Kidney epithelial cell (primary cell): ENCODE measurements at places on chromosomes 12 and 14. TPM values are rescaled to one million over a fixed set of nuclear protein-coding genes. Genes with fewer than 3 reads are reported as not detected.

Gene OR5AU1
- total RNA-seq, result not detected in 2 replicates

Gene DICER1
- total RNA-seq, result 43.6 and 47.3 TPM in 2 replicates

Gene CIROP
- total RNA-seq, result not detected in 2 replicates

Gene TPPP2
- total RNA-seq, result not detected in 2 replicates

Gene DACT1
- total RNA-seq, result 12.2 and 17.0 TPM in 2 replicates

GRCh38 chr14:73753124-73753886 lies 39.1 kb upstream of the PNMA1 start:
- no peak for DNase-seq

DNA sequence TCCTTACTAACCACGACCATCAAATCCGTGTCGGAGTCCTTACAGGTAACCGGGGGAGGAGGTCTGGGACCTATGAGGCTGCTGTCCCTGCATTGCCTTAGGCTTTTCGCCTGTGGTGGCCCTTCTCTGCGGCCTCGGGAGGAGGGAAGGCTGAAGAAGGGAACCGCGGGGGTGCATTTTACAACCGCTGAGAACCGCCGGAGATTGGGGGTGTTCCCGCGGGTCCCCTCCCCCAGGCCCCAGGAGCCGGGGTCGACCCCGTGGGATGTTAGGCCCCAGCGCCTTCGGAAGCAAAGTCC lies 549 bp downstream of the GPHN start:
- DNase-seq, result no peak

- DNase-seq, result peak; percentile 49
These were observed at the start of gene ABCD2 for GRCh38 chr12:39619660-39620433. ABCD2 (minus strand) TSS chr12:39619803; CDS start chr12:39619615, 188 bp downstream.

DNA sequence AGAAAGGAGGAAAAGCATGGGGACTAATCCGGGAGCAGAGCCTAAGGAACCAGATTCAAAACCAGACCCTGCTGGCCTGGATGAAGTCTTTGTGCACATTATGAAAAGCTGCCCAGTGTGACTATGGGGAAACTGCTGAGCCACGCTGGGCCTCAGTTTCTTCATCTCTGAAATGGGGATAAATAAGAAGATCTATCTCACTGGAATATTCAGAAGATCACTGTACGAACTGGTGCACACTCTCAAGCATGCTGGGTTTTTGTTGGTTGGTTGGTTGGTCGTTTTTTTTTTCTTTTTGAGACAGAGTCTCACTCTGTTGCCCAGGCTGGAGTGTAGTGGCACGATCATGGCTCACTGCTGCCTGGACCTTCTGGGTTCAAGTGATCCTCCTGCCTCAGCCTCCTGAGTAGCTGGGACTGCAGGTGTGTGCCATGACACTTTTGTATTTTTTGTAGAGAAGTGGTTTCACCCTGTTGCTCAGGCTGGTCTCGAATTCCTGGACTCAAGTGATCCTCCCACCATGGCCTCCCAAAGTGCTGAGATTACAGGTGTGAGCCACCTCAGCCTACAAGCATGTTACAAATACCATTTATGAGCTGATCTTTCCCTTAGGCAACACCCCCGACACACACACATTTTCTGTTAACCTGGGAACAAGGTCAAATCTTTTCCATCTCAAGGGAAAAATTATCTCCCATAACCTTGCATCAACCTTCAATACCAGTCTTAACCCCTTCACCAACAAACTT lies 33.4 kb upstream of the CORO1C start:
- DNase-seq, result no peak

DNA sequence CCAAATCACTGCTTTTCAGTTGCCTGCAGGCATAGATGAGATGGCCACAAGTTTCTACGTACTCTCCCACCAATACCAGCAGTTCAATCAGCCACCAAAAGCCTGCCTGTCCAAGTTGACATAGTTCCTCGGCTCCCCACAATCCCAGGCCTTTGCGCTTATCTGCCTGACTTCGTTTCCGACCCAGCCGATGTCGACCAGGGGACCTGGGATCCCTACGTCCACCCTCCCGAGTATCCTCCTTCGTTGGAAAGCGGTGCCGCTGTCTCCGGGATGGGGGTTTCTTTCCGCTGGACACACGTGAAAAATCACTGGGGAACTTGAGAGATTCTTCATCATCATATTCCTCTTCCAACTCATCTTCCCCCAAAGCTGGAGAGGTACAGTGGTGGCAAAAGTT lies 1.6 kb downstream of the DNAJC14 start:
- DNase-seq, result no peak

DNA sequence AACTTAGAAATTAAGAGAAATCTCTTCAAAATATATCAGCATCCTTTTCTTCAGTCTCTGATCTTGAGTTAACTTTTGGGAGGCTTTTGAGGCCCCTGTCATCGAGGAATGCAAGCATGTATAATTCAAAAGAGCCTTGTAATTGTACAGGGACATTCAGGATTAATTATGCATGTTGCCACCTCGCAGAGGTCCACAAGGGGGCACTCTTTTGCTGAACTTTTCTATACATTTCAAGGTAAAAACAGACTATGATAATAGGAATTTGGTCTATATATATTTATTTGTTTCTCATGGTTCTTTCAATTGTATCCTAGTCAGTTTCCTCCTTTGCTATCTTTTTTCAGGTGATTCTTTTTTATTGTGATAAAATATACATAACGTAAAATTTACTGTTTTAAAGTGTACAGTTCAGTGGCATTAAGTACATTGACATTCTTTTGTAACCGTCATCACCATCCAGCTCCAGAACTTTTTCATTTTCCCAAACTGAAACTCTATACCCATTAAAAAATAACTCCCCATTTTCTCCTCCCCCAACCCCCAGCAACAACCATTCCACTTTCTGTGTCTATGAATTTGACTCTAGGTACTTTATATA lies 47.0 kb upstream of the SLC2A13 start:
- DNase-seq, result no peak
